ENCODE measurements at places on chromosomes 6 and 20.

DNA sequence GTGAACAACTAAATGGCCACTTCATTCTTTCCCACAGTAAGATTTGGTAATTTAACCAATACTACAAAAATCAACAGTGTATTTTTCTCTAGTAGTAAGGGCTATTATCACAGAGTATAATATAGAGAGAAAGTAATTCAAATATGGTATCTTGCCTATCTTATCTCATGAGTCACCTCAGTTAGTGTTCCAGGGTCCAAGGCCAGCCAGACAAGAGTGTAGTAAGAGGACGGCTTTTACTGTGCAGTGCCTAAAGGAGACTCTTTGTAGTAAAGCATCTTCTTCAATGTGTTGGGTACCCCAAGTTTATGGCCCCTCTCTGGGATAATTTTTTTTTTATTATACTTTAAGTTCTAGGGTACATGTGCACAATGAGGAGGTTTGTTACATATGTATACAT is 607.4 kb downstream of the PKHD1 start:
- no peak overlapping the region for H3K27ac ChIP-seq
- no peak for DNase-seq
- H3K4me1 ChIP-seq, result no peaks in the 10 kb centered on the region
- H3K36me3 ChIP-seq, result no peaks in the 10 kb centered on the region

DNA sequence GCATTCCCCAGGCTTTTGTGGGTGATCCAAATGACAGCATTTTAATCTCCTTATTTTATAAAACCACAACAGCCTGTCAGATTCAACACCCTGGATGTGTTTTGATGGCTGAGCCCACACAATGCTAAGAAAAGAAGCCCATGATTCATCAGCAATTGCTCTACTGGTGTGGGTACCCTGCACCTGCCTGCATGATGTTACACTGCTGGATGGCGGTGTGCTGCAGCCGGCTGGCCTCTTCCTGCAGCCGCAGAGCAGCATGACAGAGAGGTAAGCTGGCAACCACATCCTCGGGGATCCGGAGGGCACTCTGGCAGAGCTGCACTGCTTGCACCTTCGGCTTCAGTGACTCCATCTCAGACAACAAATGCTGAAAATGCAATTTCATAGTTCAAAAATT is 327.5 kb downstream of the SYNE1 start:
- H3K36me3 ChIP-seq, result peaks cover 26% of the 10 kb centered on the region
- H3K27ac ChIP-seq, result no peak overlapping the region
- H3K27me3 ChIP-seq, result no peaks in the 10 kb centered on the region
- DNase-seq, result no peak
- H3K4me3 ChIP-seq, result no peak overlapping the region

- peak; percentile 65 for DNase-seq
- peak overlapping the region; percentile 37 for H3K27ac ChIP-seq
- no peaks in the 10 kb centered on the region for H3K36me3 ChIP-seq
- H3K4me1 ChIP-seq, result peaks cover 46% of the 10 kb centered on the region
- no peak overlapping the region for H3K4me3 ChIP-seq
Observed at GRCh38 chr6:3370361-3371221, 86.3 kb downstream of the SLC22A23 start.

GRCh38 chr6:5053038-5053437 is 32.1 kb upstream of the PPP1R3G start:
- no peaks in the 10 kb centered on the region for H3K4me1 ChIP-seq
- DNase-seq, result no peak
- H3K4me3 ChIP-seq, result no peak overlapping the region
- no peaks in the 10 kb centered on the region for H3K27me3 ChIP-seq
- H3K36me3 ChIP-seq, result no peaks in the 10 kb centered on the region

DNA sequence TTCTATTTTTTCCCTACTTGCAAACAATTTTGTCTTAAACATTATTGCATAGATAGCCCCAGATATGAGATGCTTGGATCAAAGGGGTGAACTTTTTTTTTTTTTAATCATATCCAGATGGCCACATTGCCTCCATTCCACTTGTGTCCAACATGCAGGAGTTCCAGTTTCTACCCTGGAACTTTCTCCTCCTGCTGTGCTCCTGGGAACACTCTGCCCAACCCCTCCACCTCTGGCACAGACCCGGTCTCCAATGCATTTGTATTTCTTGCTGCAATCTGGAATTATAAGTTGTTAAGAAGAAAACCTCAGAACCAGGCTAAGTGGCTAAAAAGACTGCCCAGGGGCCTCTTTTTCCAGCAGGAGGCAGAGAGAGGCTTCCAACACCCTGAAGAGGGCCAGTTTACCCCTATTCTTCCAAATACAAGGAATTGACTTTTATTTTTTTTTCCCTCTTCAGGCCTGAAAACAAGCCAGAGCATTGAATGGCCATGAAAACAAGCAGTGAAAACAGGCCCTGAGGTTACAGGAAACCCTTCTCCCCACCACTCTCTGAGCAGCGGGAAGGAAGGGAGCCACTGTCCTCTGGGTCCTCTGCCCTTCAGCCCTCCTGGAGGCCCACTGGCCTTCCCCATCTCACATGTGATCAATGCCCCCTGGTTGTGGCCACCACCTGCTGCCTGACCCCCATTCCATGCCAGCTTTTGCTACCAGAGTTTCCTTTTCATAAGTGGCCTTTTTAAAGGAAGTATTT is 44.3 kb downstream of the PDYN start:
- peaks cover 14% of the 10 kb centered on the region for H3K4me1 ChIP-seq
- no peaks in the 10 kb centered on the region for H3K36me3 ChIP-seq
- H3K27me3 ChIP-seq, result no peaks in the 10 kb centered on the region
- DNase-seq, result no peak
- no peak overlapping the region for H3K4me3 ChIP-seq

GRCh38 chr20:7980332-7981046 is 39.1 kb downstream of the TMX4 start:
- peaks cover 7% of the 10 kb centered on the region for H3K4me1 ChIP-seq
- H3K36me3 ChIP-seq, result peaks cover 8% of the 10 kb centered on the region
- no peak overlapping the region for H3K27ac ChIP-seq
- DNase-seq, result peak; percentile 10

DNA sequence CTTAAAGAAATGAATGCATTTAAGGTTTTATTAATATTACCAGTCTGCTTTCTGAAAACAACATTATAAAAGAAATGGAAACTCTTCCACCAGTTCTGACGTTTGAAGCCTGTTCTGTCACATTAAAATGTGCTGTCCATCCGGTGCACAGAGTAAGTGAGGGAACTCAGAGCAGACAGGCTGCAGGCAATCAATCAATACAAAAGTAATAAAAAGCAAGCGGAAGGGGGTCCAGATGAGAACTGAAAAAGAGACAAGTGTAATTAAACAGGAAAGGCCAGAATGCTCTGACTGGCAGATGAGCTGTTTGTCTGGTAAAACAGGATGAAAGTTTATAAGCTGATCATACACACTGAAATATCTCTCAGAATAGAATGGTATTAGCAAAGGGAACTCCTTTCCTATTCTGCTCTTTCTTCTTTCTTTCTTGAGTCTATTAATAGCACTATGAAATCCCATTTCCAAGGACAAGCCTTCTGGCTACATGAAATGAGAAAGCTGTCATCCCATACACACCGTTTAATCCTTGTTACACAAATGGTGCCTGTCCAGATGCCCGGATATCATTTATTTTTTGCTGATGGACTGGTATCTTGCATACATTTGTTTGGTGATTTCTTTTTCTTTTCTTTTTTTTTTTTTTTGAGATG is 94.3 kb downstream of the RAMACL start:
- H3K4me1 ChIP-seq, result no peaks in the 10 kb centered on the region
- H3K36me3 ChIP-seq, result peaks cover 3% of the 10 kb centered on the region
- no peak overlapping the region for H3K4me3 ChIP-seq

DNA sequence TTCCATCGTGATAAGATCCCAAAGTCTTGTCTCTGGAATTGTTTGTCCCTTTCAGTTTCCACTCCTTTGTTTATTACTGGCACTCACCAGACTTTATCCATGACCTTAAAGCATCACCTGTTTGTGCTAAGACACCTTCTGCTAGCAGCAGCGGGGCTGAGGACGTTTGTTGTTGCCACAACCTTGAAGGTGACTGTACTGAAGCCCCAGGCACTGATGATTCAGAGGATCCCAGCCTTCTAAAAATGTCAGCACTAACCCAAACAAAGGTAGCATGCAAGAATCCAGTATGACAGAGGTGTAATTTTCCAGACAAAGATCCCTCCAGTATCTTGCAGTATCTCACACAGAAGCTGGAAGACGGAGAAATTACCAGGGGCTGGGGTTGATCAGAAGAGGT is 28.9 kb upstream of the SMIM8 start:
- H3K4me3 ChIP-seq, result no peak overlapping the region
- H3K27me3 ChIP-seq, result no peaks in the 10 kb centered on the region
- no peaks in the 10 kb centered on the region for H3K4me1 ChIP-seq
- no peak for DNase-seq
- no peak overlapping the region for H3K27ac ChIP-seq

DNA sequence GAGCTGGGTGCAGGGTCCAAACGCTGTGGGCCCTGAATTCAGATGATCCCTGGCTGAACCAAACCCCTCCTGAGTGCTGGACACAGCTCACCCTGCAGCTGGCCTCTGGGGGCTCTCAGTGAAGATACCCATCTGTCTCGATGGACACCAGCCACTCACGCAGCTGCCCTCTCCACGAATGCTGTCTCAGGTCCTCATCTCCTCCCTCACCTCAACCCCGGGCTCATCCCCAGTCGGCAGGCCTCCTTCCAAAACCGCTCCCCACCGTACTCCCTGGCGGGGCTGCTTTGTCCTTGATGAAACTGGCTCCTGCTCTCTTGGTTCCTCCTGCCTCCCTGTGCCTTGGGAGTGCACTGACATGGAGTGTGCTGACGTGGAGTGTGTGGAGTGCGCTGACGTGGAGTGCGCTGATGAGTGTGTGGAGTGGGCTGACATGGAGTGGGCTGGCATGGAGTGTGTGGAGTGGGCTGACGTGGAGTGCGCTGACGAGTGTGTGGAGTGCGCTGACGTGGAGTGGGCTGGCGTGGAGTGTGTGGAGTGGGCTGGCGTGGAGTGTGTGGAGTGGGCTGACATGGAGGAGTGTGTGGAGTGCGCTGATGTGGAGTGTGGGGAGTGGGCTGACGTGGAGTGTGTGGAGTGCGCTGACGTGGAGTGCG is 4.1 kb upstream of the YTHDF1 start:
- H3K27me3 ChIP-seq, result no peaks in the 10 kb centered on the region
- no peak for DNase-seq
- H3K27ac ChIP-seq, result no peak overlapping the region
- H3K4me1 ChIP-seq, result peaks cover 19% of the 10 kb centered on the region
- H3K36me3 ChIP-seq, result no peaks in the 10 kb centered on the region

GRCh38 chr6:170083236-170084051 is 207.4 kb downstream of the DLL1 start:
- H3K4me1 ChIP-seq, result no peaks in the 10 kb centered on the region
- peak; percentile 7 for DNase-seq
- no peaks in the 10 kb centered on the region for H3K27me3 ChIP-seq
- no peak overlapping the region for H3K27ac ChIP-seq
- H3K36me3 ChIP-seq, result no peaks in the 10 kb centered on the region

GRCh38 chr6:26304797-26305640 is 60.0 kb upstream of the BTN3A2 start:
- peaks cover 5% of the 10 kb centered on the region for H3K27me3 ChIP-seq
- H3K4me3 ChIP-seq, result no peak overlapping the region
- H3K36me3 ChIP-seq, result no peaks in the 10 kb centered on the region
- H3K27ac ChIP-seq, result no peak overlapping the region

DNA sequence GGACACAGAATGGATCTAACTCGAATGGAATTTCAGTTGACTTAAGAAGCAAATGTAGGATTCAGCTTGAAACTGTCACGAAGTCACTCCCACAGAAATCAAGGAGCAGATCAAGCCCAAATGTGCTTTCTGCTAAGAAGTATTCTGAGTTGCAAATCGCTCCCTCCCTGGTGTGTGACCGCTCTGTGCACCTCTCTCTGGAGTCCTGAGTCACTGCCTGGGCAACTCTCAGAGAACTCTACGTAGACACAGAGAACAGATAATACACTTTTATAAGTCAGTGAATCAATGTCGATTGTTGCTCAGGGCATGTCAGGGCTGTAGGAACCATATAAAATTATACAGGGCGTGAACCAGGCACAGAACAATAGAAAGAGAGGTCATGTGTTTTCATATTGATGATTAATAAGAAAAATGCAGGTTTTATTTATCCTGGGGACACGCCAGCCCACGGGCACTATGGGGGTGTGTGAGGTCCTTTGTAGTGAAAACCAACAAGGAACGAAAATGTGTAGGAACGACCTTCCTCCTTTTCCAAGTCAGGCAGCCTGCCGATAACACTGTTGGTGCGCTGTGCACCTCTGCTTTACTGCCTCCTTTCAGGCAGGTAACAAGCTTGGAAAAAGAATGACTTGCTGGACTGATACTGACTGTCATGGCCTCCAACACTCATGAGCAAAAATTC is 248.1 kb upstream of the FOXQ1 start:
- H3K27ac ChIP-seq, result no peak overlapping the region
- H3K36me3 ChIP-seq, result no peaks in the 10 kb centered on the region
- no peaks in the 10 kb centered on the region for H3K4me1 ChIP-seq
- H3K4me3 ChIP-seq, result no peak overlapping the region
- no peaks in the 10 kb centered on the region for H3K27me3 ChIP-seq
- no peak for DNase-seq
